ENCODE measurements at places on chromosomes 3 and 15.

GRCh38 chr3:140898340-140899180, 43.1 kb upstream of the SLC25A36 start:
- DNase-seq = no peak

DNA sequence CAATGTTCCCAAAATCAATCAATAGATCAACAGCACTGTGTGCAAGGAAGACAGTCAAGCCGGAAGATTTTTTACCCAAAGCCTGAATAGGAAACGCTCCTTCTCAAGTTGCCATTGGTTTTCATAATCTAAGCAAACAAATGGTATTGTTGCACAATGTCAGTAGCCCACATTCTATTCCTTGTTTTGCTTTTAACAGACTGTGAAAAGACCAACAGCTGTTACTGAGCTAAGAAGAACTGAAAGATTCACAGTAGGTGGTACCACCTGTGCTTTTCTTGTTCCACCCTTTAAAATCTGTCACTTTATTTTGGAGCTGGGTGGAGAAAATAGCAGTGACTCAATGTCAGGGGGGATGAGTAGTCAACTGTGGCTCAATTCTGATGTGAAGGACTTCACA, 357.5 kb upstream of the CADM2 start:
- DNase-seq = no peak

DNA sequence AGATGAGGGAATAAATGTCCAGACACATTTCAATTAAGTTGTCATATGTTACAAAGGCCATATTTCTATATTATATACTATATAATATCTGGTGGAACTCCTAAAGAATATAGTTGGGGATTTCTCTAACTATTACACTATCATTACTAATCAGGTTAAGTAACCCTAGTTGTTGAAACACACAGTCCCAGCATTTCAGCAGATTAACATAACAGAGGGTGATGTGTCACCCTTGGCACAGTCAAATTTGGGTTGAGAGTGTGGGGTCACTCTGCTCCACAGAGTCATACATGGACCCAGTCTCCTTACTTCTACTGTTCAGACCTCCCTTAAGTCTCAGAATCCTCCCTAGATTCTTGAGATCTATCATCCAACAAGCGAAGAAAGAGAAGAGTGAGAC, 496.4 kb upstream of the MDFIC2 start:
- DNase-seq = no peak

DNA sequence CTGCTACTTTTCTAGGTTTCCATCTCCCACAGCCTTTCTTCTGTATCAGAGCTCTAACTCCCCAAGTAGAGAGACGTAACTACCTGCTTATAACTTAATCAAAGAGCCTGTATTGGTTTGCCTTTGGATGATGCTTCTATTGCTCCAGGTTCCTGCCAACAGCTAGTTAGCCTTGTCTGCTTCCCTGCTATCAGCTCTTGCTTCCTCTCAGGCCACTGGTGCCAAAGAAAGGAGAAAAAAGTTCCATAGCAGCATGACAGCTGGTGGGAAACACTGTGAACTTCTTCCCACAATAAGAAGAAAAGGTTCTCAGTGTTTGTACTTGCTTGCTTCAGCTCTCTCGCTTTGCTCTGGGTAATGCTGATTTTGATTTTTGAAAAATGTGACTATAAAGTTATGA, 206.6 kb downstream of the GBE1 start:
- DNase-seq = no peak

DNA sequence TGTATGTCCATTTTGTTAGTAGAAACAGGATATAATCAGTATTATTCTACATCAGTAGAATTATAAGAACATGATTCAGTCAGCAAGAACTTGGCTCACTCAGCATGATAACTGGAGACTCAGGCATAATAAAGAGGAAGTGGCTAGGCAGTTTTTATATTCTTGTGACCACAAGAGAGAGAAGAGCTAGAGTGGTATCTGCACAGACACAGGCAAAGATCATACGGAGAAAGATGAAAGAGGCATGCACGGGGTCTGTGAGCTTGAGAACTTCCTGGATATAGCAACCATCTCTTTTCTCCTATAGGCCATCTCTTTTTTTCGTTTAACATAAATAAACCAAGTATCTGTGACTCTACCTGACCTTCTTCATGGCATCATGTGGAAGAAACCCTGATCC, 46.8 kb downstream of the MYO5A start:
- DNase-seq = no peak

DNA sequence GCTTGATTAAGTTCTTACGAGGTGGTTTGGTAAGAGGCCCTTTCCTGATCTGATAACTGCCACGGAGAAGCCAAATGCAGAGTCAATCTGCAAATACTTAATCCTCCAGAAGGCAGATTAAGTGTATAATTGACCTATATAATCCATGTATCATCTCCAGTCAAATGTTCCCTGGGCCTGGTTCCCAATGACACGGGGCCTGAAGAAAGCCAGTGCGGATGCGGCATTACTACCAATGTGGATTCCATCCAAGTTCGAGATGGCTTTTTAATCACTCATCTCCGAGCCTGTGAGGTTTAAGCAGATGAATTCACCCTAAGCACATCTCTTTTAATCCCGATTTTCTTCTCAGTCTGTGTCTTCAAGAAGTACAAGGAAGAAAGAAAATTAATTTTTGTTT, 60.0 kb upstream of the FEZF2 start:
- no peak for DNase-seq

GRCh38 chr15:58227706-58228543, 89.7 kb downstream of the AQP9 start:
- peak; percentile 19 for DNase-seq

- DNase-seq = no peak
Measured at GRCh38 chr15:39651881-39652280, 71.0 kb downstream of the THBS1 start.

- no peak for DNase-seq
Measured at GRCh38 chr3:182920515-182921084, 59.7 kb downstream of the DCUN1D1 start.

DNA sequence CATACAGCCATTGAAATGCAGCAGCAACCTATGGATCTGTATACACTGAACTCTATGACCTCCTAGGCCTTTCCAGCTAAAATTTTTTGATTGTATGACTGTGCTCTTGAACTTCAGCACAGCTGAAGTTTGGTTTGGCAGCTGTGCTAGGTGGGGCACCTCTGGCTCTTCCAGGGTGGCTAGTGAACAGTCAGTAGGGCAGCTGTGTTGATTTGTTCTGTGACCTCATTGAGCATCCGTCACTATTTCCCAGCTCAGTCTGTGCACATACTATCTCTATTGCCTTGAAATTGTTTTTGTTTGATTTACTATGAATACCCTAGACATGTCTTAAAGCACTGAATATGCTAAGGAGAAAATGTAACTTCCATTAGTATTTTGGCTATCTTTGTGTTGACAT, 363.2 kb upstream of the NAALADL2 start:
- no peak for DNase-seq

DNA sequence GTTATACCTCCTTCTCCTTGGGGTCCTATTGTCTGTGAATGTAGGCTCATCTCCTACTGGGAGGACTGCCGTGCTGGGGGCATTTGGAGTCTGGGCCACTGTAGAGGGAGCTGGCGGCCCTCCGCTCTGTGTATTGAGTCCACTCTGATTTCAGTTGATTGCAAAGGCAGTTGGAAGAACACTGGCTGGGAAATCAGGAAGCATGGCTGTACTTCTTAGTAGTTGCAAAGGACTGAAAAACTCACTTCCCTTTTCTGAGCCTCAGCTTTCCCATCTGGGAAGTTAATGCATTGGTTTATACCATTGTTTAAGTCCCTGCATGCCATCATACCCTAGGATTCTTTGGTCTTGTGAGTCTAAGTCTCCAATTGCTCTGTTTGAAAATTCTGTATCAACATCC, 46.7 kb downstream of the TMED3 start:
- no peak for DNase-seq

DNA sequence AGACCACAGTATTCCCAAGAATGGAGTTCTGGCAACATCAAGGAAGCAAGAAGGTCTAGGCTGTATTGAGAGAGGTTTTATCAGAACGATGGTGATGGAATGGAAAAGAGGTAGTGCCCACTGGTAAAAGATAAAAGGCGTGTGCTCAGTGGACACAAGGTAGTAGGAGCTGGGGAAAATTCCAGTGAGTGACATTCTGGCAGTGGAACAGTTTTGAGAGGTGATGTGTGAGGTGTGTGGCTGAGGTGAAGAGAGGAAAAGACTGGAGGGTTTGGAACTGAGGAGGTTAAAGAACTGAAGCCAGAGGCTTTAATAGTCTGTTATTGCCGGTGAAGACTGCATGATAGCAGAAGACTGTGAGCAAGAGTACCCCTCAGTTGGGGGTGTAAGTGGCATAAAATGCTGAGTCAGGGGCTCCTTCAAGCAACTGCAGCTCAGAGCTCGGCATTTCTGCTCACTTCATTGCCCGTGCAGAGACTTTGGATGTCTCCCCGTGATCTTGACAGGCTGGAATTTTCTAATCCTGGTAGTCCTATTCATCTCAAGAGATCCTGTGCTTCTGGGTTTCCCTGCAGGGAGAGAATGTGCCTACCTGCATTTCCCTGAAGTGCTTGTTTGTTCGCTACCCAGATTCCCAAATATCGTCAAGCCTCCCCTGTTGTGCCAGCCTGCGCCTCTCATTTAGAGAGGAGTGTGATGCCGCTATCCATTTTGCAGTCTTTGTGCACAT, 191.0 kb downstream of the SATB1 start:
- DNase-seq = no peak

GRCh38 chr15:73540161-73540560, 93.0 kb downstream of the NPTN start:
- no peak for DNase-seq

DNA sequence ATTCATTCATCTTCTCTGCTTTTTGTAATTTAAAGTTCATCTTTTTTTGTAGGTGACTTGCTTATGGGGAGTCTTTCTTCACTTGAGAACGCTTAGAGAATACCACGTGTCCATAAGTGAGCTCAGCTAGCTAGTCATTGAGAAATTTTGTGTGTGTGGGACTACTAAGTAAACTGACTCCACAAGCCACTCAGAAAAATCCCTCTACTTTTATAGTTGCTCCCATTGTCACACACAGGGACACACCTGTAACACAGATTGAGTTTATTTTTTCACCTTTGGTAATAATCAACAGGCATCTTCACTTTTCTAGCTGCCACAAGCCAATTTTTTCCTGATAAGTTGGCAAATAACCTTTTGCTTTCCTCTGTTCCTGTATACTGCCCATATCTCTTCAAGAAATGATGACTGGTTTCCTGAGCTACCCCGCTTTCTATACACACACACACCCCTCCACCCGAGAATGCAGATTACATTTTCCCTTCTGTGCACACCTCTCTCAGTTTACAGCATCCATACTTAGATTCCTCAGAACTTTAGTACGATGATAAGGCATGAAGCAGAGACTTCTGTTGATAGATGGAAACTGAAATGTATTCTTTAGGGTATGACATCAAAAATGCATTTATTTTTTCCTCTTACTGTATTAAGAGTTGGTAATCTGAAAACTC, 4.6 kb downstream of the TSC22D2 start:
- no peak for DNase-seq

DNA sequence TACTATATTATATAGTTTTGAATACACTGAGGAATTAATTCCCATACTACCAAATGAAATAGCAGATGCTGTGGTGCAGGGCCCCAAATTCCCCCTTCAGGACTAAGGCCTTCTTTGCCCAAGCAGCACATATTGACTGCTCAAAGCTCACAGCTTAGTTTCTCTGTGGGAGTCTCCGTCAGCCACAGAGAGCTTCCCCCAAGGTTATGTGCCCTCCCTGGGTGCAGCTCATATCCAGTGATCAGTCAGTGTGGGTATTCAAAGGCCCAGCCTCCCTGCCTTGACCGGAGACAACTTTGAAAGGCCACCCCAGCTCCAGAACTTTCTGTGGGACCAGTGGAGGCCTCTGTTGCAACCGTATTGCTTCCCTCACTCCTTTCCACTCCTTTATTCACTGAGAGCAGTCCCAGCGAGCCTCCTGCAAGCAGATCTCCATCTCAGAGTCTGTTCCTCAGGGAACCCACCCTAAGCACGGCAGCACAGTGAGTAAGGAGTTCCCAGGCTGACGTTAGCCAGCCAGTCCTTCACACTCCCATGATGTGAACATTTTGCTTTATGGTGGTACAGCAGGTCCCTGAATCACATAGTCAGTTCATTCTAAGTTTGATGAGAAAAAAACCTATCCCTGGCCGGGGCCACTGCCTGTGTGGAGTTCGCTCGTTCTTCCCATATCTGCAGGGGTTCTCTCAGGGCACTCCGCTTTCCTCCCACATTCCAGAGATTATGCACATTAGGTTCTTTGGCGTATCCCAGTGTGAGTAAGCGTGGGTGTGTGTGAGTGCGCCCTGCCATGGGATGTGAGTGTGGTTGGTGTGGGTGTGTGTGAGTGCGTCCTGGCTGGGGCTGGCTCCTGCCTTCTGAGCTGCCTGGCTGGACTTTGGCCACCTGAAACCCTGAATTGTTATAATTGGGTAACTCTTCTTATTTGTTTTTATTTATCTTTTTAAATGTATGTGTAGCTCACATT, 64.4 kb upstream of the PPARG start:
- no peak for DNase-seq

All from activated naive CD4-positive, alpha-beta T cell (primary cell).